ENCODE measurements at places on chromosomes 3 and 15.

DNA sequence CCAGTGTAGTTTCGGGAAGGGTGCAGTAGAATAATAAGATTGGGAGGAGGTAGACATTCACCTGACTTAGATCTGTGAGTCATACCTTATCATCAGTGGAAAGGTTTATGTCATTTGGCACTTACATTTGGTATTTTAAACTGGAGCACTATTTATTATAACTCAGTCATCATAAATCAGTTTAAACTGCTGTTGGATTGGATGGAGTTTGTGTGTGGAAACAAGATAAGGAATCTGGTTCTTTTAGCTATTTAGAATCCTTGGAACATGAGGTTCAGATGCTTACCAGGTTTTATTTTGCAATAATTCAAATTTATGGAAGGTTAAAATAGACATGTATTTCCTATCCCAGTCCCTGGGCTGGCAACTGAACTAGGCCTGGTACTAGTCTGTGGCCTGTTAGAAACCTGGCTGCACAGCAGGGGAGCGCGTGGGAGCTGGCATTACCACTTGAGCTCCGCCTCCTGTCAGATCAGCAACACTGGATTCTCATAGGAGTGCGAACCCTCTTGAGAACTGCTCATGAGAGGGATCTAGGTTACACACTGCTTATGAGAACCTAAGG lies 34.5 kb downstream of the ZFAND6 start:
- no peak for DNase-seq

- no peak for DNase-seq
These were observed 58.7 kb upstream of the MRPL3 start for GRCh38 chr3:131561511-131561910.

DNA sequence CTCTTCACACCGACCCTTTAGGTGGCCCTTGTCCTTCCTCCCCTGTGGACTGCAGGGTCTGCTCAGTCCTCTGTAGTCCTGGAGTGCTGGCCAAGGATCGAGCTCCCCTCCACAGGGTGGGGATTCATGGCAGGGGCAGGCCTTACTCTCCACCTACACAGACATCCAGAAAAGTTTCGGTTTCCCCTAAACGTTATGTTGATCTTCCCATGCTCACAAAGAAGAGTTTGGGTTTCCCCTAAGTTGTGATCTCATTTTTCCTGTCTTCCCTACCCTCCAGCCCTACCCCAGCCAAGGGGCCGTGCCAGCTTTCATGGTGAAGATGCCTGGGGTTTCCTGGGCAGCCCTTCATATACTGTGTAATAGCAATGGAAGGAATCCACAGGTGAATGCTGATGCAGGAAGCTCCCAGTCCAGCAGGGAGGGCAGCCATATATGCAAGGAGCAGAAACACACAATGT lies 10.3 kb downstream of the STOML1 start:
- no peak for DNase-seq

GRCh38 chr15:81589671-81590070 lies 215.7 kb upstream of the TMC3 start:
- DNase-seq = no peak

- DNase-seq = no peak
These were observed 55.0 kb downstream of the BSN start for GRCh38 chr3:49609314-49609713.

DNA sequence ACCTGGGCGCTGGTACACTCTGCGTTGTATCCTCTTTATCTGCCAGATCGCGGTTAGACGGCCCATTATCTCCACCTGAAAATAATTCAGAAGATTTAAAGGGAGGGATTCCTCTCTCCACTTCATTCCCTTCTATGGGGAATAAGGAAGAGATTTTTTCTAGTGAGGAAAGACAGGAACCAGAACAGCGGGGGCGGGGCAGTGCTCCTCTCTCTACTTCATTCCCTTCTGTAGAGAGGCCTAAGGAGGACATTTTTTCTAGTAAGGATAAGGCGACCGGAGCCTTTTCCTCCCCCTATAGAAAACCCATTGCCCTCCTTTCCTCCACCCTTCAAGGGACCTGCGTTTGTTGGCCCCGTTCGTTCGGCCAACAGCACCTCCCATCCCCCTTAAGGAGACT lies 8.3 kb upstream of the LIPH start:
- no peak for DNase-seq

DNA sequence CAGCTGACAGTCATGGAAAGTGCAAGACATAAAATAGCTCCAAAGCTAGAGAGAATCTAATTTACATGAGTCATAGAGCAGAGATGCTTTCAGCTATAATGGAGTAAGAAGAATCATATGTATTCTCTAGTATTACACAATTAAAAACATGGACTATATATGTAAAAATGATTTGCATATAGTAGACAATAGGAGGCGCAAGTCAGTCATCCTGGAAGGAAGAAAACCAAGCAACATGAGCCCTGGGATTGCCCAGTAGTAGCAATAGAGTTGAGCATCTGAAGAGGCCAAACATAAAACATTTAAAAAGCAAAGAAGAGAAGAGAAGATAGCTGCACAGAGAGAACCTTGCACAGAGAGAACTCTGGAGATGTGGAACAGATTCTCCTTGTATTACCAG lies 455.0 kb downstream of the EPHA3 start:
- DNase-seq = no peak

DNA sequence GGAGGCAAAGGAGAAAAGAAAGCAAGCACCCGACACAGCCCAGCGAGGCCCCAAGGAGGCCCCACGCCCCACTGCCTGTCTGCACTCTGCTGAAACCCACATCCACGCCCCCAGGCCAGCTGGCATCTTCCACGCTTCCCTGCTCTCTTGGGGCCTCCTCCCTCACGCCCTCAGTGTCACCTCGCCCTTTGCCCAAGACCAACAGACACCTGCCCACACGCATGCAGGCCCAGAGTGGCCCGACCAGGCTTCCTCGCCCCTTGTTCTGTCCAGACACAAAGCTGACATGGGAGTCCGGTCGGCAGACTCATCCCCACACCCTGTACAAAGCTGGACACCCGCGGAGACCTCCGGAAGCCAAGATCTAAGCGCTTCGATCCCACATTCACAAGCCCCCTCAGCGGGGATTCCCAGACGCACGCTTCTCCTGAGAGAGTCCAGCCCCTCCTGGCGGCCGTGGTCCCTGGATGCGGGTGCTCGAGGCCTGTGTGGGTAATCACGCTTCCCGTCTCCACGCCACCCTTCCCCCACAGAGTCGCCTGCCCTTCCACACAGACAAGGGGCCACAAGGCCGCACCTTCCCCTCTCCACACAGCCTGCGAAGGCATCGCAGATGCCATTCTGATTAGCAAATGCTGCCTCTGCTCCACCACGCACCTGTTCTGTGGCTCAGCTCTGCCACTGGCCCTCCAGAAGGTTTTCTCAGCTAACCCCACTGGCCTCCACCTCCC lies 176.6 kb downstream of the XXYLT1 start:
- DNase-seq = no peak

- no peak for DNase-seq
These were observed 129.7 kb upstream of the PRICKLE2 start for GRCh38 chr3:64354956-64355355.

DNA sequence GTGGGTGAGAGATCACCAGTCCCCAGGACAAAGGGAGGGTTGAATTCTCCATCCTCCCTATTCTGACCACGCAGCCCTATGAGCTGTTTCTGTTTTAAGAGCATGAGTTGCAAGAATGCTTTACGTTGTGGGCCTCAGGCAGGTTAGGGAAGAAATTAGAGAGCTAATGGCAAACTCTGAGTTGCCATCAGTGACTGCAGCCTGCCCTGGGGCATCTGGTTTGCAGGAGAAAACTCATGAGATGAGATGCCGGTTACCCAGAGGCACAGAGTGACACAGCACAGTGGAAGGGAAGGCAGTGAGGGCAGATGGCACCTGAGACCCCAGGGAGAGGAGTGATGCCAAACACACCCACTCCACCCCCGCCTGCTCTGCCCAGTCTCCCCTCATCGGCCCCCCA lies 265.3 kb downstream of the CD47 start:
- no peak for DNase-seq

- no peak for DNase-seq
These were observed 98.0 kb upstream of the FAM174B start for GRCh38 chr15:92753591-92753990.

- DNase-seq = peak; percentile 36
These were observed 13.9 kb upstream of the ZBBX start for GRCh38 chr3:167394003-167394402.

GRCh38 chr3:59820352-59820934 lies 770.6 kb upstream of the CFAP20DC start:
- no peak for DNase-seq

DNA sequence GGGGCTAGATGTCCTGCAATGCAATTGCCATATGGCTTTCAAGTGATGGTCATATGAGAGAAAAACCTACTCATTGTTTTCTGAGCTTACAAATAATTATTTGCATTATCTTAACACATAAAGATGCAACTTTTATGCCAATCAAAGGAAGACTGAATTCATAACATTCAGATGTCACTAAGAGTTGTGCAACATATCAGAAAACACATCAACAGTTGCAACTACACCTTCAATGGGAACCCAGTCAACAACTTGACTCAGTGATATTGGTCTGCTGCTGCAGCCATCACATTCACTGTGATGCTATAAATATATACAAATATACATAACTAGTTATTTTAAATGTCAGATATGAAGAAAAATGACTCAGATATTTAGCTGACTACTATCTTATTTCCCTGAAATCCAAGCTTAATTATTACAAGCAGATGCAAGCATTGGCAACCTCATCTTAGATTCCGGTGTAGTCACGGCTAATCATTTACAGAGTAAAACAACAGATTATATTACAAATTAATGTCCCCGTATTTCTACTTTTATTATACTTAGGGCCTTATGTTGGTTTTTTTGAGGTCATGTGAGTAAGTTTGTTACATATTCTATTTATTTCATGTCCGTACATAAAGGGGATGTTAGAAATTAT lies 23.7 kb downstream of the CNTN3 start:
- peak; percentile 25 for DNase-seq

DNA sequence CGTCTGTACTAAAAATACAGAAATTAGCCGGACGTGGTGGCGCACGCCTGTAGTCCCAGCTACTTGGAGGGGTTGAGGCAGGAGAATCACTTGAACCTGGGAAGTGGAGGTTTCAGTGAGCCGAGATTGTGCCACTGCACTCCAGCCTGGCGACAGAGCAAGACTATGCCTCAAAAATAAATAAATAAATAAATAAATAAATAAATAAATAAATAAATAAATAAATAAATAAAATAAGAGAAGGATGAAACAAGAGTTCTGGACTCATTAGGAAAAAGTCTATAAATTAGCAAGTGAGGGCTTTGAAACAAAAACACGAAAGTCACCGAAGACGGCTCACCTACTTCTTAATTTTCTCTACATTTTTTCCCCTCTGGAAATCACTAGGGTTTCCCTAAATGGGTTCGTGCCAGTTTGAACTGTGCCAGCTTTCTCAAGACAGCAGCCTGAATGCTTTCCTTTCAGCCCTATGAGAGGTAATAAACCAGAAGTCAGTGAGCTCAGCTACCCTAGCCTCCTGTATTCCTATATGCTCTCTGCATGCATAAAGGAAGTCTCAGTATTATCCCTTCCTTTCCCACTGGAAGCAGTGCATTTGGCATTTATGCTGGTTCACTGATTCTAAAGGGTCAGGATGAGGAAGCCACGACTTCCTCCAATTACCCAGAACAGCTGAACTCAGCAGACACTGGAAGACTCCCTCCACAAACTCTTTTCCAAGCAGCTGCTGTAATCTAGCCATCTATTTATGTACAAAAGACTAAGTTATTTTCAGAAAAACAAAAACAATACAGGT lies 266.9 kb downstream of the ZBBX start:
- peak; percentile 24 for DNase-seq

DNA sequence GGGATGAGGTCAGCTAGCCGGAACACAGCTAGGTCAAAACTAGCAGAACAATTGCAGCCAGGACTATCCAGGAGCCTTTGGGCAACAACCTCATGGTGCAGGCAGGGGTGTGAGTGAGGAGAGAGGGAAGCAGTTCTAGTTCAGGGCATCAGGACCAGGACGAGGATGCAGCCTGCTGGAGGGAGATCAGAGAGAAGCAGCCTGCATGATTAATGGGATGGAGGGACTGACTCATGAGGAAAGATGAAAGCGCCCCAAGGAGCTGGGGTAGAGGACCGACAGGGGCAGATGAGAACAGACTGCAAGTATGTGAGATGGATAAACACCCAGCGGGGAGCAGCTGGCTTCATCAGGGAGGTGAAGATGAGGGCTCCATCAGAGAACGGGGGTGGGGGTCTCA lies 37.9 kb upstream of the LRTM1 start:
- no peak for DNase-seq

DNA sequence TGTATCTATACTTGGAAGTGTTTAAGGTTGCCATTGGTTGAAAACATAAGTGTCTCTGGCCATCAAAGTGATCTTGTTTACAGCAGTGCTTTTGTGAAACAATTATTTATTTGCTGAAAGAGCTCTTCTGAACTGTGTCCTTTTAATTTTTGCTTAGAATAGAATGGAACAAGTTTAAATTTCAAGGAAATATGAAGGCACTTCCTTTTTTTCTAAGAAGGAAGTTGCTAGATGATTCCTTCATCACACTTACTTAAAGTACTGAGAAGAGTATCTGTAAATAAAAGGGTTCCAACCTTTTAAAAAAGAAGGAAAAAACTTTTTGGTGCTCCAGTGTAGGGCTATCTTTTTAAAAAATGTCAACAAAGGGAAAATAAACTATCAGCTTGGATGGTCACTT lies 19.7 kb downstream of the B3GNT5 start:
- no peak for DNase-seq

DNA sequence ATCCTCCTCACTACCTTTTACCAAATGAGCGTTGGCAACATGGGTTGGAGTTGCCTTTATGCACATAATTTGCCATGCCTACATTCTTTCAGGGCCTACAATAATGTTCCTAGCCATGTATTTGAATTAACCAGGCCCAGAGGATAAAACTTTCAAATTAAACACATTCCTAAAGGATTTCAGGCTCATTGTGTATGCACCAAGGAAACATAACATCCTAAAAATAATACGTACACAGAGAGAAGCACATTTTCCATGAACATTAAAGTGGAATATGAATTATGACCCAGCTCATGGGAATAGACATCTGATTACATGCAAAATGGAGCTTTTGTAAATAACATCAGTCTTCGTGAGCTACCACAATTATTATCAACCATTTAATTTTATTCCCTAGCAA lies 203.3 kb downstream of the RORA start:
- no peak for DNase-seq

GRCh38 chr3:49600781-49601180 lies 46.5 kb downstream of the BSN start:
- DNase-seq = no peak

- DNase-seq = peak; percentile 14
These were observed 1.3 kb upstream of the KLHL40 start for GRCh38 chr3:42683875-42684598.

DNA sequence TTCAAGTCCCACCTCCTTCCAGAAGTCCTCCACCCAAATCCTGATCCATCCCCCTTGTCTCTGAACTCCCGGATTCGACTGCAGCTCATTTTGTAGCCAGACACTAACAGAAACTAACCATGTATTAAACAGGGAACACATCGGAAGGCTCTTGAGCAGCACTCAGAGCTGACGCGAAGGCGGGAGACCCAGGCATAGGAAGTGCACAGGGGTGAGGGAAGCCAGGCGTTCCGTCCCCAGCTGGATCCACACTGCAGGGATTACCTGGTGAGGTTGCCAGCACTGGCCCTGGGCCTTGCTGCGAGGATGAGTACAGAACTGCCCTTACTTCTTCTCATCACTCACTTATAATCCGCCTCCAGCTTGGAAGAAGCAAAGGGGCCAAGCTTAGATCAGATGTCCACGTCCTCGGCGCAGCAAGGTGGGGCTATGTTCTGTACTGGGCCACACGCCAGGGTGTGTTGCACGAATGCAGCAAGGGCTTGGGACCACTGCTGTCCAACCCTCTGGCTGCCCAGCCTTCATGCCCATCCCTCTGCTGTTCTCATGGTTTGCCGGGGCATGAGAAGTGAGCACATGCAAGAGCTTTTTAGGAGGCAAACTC lies 124.2 kb upstream of the SMAD3 start:
- peak; percentile 31 for DNase-seq
